ENCODE measurements at places on chromosomes 12 and 14.
A peak's percentile ranks its signal among the peaks of the same experiment; 100 is the strongest.

DNA sequence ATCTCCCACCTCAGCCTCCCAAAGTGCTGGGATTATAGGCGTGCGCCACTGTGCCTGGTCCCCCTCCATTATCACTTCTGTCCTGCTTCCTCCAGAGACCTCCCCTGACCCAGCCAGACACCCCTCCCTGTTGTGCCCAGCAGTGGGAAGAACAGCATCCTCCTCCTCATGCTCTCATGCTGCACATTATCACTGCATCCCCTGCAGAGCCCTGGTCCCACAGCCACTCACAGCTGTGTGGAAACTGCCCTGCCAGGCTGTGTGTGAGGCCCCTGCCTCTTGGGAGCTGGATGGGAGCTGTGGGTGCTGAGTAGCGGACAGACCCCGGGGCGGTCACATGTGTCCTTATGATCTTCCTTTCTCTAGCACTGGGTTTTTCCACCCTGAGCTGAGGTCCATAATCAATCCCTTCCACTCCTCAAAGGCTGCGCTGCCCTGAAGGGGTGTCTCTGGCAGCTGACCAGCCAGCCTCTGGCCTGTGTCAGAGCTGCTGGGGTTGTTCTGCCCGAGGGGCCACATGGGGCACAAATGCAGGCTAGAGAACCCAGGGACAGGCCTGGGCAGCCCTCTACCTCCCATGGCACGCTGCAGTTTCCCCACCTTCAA is 9.2 kb downstream of the HIP1R start:
- DNase-seq = no peak

- no peak for DNase-seq
Measured at GRCh38 chr12:130540376-130540775, 175.7 kb downstream of the RIMBP2 start.

- no peak for DNase-seq
Measured at GRCh38 chr14:56300495-56300894, 182.3 kb downstream of the PELI2 start.

DNA sequence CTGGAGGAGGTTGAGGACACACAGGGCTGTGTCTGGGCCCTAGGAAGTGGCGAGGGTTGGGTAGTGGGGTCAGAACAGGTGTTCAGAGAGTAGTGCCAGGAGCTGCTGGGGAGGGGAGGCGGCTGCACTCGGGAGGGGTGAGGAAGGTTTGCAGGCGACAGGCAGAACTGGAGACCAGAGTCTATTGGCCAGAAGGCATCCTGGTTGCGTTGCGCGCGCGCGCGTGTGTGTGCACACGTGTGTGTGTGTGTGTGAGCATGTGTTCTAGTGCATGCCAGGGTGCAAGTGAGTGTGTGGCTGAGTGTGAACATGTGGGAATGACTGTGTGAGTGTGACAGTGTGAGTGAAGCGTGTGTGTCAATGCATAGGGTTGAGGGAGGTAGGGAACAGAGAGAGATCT is 86.4 kb downstream of the CCDC92 start:
- DNase-seq = no peak

- DNase-seq = peak; percentile 41
Measured at GRCh38 chr14:69612014-69612782, 802 bp downstream of the SUSD6 start.
